Adipocyte (in vitro differentiated cells): ENCODE measurements at places on chromosomes 2 and 18.

DNA sequence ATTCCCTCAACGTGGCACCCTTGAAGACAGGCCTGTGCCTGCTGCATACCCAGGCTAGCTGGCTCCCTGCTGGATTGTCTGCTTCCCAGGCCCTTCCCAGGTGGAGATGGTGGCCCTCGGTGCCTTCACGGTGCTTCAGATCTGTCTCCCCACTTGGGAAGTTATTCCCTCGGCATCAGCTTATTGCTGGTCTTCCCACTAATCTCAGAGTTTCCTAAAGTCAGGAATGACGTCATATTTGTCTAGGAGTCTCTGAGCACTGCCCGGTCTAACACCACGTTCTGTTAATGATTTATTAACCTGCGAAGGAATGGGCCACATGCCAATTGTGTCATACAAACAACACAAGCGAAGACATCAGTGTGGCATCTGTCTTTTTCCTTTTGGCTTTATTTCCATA is 269.8 kb upstream of the ID2 start:
- DNase-seq, result no peak

GRCh38 chr2:74887960-74888700 is 54.2 kb downstream of the HK2 start:
- peak; percentile 61 for DNase-seq

- DNase-seq, result peak; percentile 8
Observed at GRCh38 chr2:217330647-217331046, 470.8 kb upstream of the TNP1 start.

- no peak for DNase-seq
Observed at GRCh38 chr2:72916743-72917137, 579 bp upstream of the EMX1 start.

DNA sequence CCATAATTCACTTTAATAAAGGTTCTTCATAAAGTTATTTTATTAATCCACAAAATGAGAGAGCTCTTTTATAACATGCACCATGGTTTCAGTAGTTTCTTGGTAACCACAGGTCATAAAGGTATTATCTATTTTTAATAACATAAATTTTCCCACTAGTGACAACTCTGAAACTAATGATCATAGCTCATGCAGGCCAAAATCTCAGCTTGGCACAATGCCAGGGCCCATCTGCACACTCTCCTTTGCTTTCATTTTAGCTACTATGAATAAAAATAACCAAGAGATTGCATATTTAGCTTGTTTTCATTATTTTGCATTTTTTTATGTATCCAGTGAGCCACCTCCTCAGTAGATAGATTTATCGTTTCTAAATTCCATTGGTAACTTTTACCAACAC is 691.8 kb upstream of the CHAC2 start:
- DNase-seq, result no peak

GRCh38 chr2:37654932-37655841 is 16.3 kb downstream of the CDC42EP3 start:
- DNase-seq, result no peak

DNA sequence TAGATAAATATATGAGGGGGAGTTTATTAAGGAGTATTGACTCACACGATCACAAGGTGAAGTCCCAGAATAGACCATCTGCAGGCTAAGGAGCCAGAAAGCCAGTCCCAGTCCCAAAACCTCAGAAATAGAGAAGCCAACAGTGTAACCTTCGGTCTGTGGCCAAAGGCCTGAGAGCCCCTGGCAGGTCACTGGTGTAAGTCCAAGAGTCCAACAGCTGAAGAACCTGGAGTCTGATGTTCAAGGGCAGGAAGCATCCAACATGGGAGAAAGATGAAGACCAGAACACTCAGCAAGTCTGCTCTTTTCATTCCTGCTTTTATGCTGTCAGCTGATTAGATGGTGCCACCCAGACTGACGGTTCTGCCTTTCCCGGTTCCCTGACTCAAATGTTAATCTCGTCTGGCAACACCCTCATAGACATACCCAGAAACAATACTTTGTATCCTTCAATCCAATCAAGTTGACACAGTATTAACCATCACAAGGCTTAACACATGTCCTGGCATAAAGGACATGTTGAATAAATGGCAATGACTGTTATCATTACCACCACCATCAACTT is 56.7 kb downstream of the MAPK4 start:
- no peak for DNase-seq

DNA sequence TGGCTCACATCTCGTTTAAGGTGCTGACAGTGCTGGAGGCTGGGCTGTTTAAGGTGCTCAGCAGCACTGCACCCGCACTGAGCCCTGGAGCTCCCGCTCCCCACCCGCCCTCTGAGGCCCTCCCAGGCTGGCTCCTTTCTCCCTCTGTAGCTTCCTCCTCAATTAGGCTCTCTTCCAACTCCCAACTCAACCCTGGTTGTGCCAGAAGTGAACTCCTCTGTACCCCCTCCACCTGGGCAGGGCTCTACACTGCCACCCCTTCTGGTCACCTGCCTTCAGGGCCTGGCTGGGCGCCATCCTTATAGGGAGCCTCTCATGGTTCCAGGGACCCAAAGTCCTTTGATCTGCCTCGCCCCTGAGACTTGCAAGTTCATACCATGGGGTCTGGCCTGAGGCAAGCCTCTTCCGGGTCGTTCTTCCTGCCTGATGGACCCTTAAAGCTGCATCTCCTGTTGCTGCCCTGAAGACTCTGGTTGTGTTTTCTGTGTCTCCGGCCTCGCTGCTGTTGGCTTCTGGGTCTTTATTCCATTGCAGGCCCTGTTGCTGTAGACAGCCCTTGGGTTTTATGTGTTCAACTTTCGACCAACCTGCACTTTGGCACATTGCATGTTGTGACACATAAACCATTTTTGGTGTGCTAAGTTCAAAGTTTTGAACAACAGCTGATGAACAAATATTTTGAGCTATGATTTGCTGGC is 199.6 kb downstream of the LDLRAD4 start:
- no peak for DNase-seq

GRCh38 chr2:231482806-231483391 is 18.6 kb upstream of the NCL start:
- DNase-seq, result peak; percentile 65

DNA sequence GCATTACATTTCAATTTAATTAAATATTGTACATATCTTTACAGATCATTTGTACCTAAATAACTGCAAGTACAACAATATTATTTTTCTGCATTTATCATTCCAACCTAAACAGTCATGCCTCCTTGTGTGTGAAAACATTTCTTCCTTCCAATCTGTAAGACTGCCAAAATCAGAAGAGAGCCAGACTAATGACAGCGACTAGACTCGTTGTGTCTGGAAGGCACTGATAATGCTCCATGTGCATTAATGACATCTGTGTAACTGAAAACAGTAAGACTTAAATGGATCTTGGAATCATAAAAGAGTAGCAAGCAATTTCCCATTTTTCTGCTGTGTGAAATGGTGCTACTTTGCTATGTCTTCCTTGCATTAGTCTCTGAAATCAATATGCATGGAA is 278.0 kb upstream of the DSEL start:
- DNase-seq, result peak; percentile 21

- DNase-seq, result no peak
Observed at GRCh38 chr2:128602038-128602698, 283.5 kb upstream of the HS6ST1 start.

- no peak for DNase-seq
Observed at GRCh38 chr18:45026162-45026561, 345.5 kb downstream of the SETBP1 start.
